ENCODE measurements at places on chromosomes 2 and 18.

DNA sequence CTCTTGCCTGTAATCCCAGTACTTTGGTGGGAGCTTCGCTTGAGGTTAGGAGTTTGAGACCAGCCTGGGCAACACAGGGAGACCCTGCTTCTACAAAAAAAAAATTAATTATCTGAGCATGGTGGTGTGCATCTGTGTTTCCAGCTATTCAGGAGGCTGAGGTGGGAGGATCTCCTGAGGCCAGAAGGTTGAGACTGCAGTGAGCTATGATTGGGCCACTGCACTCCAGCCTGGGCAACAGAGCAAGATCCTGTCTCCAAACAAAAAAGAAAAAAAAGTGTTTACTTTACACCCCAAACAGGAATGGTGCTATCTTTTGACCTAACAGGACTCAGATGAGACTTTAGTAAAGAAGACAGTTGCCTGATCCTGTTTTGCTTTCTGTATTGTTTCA is 35.6 kb downstream of the MAL start:
- no peak for DNase-seq

DNA sequence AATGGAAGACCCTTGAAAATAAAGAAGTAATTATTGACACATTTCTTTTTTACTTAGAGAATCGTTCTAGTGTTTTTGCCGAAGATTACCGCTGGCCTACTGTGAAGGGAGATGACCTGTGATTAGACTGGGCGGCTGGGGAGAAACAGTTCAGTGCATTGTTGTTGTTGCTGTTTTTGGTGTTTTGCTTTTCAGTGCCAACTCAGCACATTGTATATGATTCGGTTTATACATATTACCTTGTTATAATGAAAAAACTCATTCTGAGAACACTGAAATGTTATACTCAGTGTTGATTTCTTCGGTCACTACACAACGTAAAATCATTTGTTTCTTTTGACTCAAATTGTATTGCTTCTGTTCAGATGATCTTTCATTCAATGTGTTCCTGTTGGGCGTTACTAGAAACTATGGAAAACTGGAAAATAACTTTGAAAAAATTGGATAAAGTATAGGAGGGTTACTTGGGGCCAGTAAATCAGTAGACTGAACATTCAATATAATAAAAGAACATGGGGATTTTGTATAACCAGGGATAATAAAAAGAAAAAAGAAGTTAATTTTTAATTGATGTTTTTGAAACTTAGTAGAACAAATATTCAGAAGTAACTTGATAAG is 3.3 kb downstream of the PMAIP1 start:
- no peak for DNase-seq

- no peak for DNase-seq
These were observed 502.4 kb downstream of the FBXO15 start for GRCh38 chr18:73645160-73645715.

DNA sequence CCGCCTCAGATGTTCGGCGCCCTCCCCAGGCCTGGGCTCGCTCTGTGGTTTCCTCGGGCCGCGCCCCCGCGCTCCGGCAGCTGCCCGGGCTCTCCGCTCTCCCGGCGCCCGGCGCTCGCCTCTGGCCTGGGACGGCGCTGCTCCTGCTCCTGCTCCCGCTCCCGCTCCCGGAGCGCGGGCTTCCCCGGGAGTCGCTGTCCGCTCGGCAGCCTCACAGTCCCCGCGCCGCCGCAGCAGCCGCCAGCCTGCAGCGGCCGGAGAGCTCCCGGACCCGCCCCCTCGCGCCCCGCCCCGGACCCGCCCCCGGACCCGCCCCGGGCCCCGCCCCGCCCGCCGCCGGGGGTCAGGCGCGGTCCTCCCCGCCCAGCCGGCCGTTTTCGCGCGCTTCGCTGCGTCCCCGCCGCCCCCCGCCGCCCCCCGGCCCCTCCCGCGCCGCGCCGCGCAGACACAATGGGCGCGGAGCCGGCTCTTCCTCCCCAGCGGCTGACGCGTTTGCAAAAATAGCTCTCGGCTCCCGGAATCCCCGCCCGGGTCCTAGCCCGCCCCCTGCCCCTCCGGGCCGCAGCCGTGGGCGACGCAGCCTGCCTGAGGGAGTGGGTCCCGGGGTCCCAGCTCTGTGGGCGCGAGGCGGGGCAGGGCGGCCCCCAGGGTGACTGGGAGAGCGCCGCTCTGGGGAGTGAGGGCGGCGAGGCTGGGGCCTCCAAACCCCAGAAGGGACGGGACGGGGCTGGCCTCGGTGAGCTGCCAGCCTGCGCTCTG is at the start of gene ARL4C:
Gene ARL4C, minus strand, starts transcription at position 247 of the 759 bp plus-strand sequence. CDS start 495 bp downstream, outside the sequence.
- peak; percentile 58 for DNase-seq

DNA sequence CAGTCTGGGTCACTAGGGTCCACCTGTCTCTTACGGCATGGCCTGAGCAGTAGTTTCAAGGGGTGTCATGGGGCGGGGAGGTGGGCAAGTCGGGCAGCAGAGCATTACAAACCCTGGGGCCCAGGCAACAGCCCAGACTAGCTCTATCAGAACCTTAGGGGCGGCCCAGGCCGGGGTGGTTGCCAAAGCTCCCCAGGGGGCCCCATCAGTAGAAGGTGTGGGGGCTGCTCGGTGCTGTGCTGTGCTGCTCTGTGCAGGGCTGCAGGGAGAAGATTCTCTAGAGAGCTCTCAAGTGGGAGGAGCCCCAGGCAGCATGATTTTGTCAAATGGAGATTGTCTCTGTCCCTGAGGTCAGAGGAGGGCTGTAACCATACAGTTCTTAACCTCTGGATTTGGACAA is 36.4 kb upstream of the SLC14A1 start:
- peak; percentile 60 for DNase-seq

DNA sequence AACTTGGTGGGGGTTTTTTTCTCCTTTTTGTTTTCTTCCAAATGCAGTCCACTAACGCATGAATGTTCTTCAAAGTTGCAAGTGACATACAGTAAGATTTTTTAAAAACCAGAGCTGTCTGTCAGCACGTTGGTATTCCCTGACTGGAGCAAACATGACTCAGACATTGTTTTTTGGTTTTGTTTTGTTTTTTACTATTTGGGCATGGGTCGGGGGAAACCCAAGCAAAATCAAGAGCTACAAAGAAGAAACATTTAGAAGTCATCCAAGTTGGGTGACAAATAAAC is 726 bp upstream of the CCDC88A start:
- DNase-seq: no peak

GRCh38 chr2:165070076-165070475 is 114.8 kb upstream of the SLC38A11 start:
- DNase-seq: no peak

DNA sequence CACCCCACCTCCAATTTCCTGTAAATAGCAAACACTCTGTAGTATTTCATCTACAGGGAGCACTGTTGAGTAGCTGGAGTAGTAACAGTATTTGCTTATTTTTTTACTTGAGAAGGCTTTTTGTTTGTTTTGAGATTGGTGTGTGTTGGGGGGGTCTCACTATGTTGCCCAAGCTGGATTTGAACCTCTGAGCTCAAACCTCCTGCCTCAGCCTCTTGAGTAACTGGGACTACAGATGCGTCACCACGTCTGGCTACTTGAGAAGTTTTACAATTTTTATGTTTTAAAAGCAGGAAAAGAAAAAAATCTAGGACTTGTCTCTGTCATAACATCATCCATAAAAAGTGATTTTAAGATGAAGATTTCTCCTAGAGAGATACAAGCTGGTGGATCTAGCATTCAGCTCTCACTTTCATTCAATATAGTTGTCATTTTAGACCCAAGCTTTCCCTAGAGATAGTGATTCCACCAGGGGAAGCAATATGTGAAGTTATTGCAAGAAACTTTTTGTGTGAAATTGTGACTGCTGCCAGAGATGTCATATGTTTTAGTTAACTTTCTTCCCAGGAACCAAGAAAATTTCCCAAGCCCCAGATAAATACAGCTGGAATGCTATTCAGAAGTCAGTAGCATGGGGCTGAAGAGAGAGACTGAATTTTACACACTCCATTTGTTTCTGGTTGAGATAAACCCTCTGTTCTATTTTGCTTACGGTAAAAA is 60.2 kb upstream of the MAP4K3 start:
- DNase-seq: no peak

DNA sequence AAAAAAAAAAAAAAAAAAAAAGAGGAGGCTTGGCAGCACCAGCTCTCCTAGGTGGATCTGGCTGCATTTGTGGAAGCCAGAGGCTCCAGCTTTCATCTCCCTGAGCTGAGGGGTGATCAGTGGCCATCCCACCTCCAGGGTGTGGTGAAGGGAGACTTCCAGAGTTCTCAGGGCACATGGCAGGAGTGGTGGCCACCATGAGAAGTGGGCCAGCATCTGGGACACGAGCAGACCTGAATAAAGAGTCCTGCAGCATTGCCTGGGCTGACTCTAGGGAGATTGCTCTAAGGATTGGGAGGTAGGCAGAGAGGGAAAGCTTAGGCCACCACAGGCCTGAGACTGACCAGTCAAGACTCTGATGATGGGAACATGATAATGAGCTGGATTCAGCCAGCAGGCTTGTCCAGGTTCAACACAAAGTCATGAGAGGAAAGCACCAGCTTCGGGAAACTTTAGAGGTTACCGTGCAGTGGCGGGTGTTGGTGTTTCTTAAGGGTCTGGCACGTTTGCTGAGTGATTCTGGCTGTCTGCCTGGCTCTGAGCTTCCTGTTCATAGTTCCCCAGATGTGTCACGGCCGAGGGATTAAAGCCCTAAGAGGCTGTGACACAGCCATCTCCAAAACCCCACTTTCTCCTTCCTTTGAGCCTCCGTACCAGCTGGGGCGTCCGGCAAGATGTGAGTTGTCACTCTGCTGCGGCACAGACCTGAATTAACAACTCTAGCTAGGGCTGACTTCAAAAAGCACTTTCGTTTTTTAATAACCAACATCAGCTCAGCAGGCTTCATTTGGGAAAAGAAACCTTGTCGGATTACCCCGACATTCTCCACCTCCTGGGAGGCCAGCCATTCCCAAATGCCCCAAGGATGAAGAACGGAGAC is 38.3 kb upstream of the IL1R1 start:
- DNase-seq: no peak

DNA sequence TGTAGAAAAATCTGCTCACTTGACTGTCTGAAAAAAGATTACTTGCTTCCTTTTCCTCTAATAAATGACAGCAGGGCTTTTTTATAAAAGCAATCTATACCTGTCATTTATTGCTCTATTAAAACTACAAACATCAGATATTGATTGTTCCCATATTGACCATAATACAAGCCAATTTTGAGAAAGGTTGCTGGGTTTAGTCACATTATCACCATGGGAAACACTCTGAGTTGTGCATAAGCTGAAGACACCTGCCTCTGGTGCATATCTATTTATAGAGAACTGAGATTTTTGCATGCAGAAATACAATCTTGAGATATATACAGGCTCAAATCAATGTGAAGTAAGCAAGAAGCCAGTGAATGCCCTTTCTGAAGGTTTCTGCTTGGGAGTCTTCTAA is 853.9 kb downstream of the DCC start:
- no peak for DNase-seq

DNA sequence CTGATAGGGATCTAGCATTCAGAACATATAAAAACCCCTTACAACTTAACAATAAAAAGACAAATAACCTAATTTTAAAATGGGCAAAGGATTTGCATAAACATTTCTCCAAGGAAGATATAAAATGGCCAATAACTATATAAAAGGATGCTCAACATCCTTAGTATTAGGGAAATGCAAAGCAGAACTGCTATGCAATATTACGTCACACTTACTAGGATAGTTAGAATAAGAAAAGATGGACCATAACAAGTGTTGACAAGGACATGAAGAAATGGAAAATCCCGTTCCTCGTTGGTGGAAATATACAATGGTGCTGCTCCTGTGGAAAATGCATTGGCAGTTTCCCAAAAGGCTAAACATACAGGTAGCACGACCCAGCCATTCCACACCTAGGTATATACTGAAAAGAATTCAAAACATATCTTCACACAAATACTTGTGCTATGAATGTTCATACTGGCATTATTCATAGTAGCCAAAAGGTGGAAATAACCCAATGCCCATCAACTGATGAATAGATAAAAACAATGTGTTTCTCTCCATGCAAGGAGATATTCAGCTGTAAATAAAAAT is 48.2 kb upstream of the REV1 start:
- DNase-seq: no peak

DNA sequence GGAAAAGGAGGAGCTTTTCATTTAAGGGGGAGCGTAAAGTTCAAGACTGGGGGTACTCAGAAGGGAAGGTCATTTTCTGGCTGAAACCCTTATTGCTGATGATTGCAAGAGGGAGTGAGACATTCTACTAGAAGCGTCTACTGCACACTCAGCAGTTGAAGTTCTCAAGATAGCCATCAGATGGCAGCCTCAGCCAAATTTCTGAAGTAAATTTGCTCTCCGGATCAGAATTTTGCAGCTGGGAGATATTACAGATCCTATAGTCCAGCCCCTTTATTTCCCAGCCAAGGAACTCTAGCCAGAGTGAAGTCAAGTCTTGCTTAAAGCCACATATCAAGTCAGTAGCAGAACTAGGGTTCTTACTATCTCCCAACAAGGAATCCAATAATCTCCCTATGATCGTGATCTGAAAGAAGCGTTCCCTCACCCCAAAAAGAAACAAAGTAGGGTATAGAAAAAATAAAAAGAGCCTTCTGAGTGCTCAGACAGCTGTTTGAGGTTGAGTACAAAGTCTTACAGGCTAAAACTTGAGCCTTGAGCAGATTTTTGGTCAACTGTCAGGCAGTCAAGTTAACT is 24.0 kb downstream of the RAX start:
- DNase-seq: no peak

GRCh38 chr2:157848213-157848612 is 27.9 kb downstream of the ACVR1 start:
- DNase-seq: no peak

DNA sequence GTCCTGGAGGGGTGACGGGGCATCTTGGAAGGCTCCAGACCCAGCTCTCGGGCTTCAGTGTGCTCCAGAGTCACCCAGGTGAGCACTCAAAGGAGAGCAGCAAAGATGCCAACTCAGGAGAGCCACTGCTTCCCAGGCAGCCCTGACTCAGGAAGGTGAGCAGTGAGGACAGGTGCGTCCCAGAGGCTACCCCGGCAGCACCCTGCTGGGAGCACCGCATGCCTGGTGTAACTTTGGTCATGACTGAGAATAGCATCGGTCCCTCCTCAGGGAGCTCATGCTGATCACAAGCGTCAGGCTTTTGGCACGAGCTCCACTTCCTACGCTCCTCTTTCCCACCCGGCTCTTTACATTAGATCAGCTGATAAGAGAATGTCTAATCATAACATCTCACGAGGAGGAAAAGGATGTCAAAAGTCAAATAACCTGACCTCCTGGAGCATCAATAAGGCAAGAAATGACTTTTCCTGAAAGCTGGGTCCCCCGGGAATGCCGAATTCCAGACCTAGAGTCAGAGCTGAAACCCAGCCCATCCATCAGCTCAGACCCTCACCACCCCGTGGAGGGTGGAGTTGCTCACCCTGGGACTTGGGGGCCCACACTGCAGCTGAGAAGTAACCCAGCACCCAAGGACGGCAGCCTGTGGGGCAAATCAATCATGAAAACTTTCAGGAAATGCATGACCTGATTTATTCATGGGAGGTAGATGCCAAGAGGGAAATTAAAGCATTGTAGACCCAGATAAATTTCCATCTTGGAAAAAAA is 248.8 kb downstream of the ACKR3 start:
- no peak for DNase-seq

GRCh38 chr2:236887531-236887930 is 198.2 kb upstream of the COPS8 start:
- no peak for DNase-seq
